ENCODE measurements at places on chromosomes 11 and 22. TPM values are rescaled to one million over a fixed set of nuclear protein-coding genes. Genes with fewer than 3 reads are reported as not detected.

The FAM83F gene
- total RNA-seq = 4.6 TPM

The MS4A4E gene
- not detected for total RNA-seq

The CAVIN3 gene
- total RNA-seq = 50.3 TPM

The OR52N4 gene
- not detected for total RNA-seq

Measured in renal cortical epithelial cell (primary cell).